NAMALWA (cell line): ENCODE measurements at places on chromosomes 2 and 18.

- DNase-seq = no peak
Measured at GRCh38 chr2:8819194-8819593, 18.2 kb downstream of the KIDINS220 start.

DNA sequence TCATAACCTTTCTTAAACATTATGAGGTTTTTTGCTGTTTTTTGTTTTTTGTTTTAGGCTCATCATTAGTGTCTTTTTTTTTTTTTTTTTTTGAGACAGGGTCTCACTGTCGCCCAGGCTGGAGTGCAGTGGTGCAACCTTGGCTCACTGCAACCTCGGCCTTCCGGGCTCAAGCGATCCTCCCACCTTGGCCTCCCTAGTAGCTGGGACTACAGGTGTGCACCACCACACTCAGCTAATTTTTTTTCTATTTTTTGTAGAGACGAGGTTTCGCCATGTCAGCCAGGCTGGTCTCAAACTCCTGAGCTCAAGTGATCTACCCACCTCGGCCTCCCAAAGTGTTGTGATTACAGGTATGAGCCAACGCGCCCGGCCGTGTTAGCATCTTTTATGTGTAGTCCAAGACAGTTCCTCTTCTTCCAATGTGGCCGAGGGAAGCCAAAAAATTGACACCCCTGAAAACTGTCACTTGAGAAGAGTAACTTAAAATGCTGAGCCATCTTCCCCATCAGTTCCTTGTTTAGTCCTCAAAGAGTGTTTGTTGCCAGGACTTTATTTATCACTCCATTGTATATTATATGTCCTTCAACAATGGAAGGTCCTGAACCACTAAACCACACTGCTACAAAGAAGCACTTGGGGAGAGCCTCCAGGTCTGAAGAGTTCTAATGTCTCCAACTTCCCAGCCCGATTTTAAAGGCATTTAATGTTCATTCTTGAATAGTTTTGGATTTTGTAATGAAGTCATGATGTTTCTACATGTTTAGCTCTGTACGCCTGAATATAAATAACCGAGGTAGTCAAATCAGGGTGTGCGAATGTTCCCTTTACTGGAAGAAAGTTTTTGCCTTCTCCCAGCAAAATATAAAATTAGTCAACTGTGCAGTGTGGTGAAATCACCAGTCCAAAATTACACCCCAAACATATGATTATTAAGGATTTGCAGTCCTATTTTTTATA is 26.4 kb downstream of the ZNF516 start:
- no peak for DNase-seq

- DNase-seq = no peak
Measured at GRCh38 chr2:138779781-138780445, at the start of gene NXPH2. Gene NXPH2, minus strand, starts transcription at chr2:138780390. Its CDS starts 149 bp downstream, at chr2:138780241.

- DNase-seq = no peak
Measured at GRCh38 chr2:3387011-3387410, 7.5 kb downstream of the TRAPPC12 start.

GRCh38 chr2:28152585-28153280 is 239.9 kb upstream of the FOSL2 start:
- no peak for DNase-seq

- DNase-seq = no peak
Measured at GRCh38 chr2:10083046-10083445, 2.8 kb upstream of the CYS1 start.
